ENCODE measurements at places on chromosomes 4 and X.
A peak's percentile ranks its signal among the peaks of the same experiment; 100 is the strongest.

GRCh38 chr4:64014647-64015046 lies 394.6 kb downstream of the TECRL start:
- no peak for DNase-seq

GRCh38 chr4:105666693-105667092 lies 41.8 kb downstream of the INTS12 start:
- peak; percentile 8 for DNase-seq

DNA sequence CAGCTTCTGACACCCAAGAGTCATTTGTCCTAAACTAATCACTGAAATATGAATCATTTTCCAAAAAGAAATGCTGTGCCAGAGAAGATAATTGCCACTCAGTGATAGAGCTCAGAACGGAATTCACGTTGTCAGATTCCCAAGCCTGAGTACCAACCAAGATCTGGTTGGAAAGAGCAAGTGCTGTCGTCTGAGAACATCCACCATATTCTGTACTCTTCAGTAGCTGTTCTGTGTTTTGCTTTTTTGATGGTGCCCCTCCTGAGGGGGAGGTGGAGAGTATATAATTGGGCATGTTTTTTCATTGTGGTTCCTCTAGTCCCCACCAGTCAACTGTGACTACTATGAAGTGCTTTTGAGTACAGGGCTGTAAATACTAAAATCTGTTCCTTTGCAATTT lies 13.2 kb downstream of the RUFY3 start:
- DNase-seq: no peak

DNA sequence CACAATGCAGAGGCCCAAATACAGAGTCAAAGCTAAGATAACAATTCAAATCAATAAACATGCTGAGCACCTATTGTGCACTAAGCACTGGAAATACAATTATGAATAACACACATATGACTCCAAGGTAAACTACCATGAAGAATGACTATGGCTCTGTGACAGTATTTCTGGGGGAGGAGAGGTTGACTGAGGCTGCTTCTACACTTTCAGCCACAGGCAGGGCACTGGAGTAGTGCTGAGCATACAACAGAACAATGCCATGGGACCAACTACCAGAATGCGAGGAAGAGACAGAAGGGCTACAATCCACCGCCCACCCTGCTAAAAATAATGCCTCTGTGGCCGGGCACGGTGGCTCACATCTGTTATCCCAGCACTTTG lies 13.7 kb downstream of the TEC start:
- DNase-seq: no peak

DNA sequence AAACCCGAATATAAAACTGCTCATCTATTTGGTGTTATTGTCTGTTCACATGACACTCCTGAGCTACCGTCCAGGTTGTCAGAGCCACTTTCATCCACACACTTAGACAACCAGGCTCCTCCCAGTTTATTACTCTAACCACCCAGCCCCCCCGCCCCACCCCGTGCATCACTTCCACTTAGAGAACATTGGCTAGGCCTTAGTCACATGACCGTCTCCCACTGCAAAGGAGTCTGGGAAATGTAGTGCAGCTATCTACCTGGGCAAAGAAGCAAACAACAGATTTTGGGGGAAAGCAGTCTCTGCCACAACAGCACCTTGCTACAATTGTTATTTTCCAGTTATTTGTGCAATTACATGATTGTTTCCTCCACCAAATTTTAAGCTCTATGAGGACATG lies 57.6 kb upstream of the RBPJ start:
- no peak for DNase-seq

DNA sequence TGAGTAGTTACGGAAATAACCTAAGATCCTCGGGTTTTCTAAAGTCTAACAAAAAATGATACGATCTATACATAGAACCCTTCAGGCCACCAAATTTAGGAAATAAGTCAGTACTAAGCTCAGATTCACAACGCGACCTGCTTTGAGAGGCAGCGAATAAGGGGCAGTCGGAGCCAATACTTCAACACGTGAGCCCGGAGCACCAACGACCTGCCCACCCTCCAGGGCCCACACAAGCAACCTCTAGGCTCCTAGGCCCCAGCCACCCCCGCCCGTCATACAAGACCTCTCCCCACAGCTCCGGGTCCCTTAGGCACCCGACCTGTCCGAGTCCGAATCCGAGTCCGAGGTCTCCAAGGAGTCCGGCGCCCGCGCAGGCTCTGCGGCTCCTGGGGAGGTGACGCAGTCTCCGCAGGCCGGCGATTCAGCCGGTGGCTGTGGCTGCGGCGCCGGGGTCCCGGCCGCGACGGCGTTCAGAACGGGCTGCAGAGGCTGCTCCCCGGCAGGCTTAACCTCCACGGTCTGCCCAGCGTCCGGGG lies 580 bp downstream of the NAF1 start:
- peak; percentile 41 for DNase-seq

DNA sequence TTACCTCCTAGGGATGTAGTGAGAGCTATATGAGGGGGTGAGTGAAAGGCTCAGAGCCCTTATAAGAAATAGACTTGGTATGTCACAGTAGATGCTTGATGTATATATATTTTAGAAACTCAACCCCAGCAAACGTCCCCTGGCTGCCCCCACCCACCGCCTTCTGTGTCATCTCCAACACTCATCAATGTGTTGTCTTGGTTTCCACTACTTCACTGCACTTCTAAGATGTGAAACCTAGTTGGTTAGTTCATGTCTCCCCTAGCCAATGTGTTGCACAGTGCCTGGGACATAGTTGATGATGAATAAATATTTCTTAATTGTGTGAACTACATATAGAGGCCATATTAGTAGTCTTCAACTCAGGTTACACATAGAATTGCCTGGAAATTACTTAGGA lies 4.4 kb downstream of the FGFBP2 start:
- no peak for DNase-seq

GRCh38 chr4:27008679-27009078 lies 148.0 kb downstream of the STIM2 start:
- no peak for DNase-seq

GRCh38 chrX:43552703-43553102 lies 103.4 kb upstream of the MAOA start:
- no peak for DNase-seq

GRCh38 chrX:110698696-110699095 lies 96.9 kb downstream of the CHRDL1 start:
- DNase-seq: no peak

DNA sequence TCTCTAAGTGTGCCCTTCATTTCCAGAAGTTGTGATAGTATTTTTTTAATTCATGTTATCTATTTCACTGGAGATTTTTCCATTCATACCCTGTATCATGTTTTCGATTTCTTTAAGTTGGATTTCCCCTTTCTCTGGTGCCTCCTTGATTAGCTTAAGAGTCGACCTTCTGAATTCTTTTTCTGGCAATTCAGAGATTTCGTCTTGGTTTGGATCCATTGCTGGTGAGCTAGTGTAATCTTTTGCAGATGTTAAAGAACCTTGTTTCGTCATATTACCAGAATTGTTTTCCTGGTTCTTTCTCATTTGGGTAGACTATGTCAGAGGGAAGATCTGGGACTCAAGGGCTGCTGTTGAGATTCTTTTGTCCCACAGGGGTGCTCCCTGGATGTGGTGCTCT lies 9.1 kb upstream of the SH3BP2 start:
- DNase-seq: no peak

DNA sequence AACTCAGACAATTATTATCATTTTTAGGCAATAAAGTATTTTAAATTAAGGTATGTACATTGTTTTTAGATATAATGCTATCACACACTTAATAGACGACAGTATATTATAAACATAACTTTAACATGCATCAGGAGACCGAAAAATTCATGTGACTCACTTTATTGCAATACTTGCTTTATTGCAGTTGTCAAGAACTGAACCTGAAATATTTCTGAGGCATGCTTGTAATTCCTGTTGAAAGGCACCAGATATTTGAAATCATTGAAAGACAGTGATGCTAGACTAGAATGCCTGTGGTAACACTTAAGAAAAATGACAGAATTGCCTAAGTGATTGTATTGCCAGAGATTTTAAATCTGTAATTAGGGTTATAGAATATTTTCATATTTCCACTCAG lies 175.6 kb upstream of the MAGEB2 start:
- peak; percentile 48 for DNase-seq

DNA sequence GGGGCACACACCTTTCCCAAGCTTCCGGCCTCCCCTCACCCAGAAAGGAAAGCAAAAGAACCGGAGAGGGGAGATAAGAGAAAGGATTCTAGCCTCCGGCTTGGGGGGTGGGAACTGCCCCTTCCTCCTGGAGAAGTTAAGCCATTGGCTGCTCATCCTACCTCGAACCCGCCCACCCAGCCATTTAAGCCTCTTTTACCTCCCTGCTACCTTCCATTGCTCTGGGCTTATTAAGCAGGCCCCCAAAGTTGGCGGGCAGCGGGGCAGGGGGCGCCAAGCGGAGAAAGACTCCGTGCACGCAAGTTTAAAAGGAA lies 2.3 kb downstream of the MAML3 start:
- peak; percentile 89 for DNase-seq

DNA sequence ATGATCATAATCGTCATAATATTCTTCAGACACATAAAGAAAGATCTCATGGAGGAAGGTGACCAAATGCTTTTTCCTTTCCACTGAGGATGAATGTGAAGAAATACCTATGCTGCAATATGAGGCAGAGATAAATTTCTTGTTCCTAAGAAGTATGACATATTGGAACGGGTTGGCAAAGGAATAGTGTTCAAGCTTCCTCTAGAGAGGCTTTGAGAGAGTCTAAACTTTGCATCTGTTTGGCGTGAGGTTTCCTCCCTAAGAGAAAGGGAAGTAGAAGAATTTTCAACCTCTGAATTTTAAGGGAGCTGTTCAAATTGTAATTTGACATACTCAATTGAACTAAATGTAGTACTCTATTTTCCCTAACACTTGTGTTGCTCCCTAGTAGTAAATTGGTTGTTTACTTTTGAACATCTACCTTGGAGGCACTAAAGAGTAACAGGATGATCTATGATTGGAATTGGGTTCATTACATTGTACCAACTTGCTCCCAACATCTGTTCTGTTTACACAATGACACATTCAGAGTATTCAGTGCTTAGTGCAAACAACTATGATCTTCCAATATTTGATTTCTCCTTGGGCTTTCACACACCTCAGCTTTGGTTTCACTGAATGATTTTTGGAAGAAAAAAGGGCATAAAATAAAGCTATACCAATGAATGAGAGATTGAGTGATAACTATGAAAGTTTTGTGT lies 122.0 kb downstream of the CORIN start:
- DNase-seq: no peak

DNA sequence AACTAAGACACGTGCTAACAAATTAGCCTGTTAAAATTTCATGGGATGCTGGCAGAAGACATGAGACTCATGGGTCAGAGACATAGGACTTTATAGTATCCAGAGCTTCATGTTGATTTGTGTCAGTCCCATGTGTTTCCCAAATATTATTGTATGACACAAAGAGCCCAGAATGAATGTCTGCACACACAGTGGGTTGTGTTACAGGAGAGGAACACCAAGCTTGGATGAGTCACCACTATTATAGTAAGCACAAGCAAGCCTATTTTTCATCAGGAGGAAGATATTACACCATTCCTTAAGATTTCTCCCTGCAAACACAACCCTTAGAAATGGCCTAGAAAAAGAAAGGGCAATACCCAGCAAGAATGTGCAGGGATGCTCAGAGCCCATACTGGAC lies 15.4 kb downstream of the BBS12 start:
- DNase-seq: peak; percentile 64

DNA sequence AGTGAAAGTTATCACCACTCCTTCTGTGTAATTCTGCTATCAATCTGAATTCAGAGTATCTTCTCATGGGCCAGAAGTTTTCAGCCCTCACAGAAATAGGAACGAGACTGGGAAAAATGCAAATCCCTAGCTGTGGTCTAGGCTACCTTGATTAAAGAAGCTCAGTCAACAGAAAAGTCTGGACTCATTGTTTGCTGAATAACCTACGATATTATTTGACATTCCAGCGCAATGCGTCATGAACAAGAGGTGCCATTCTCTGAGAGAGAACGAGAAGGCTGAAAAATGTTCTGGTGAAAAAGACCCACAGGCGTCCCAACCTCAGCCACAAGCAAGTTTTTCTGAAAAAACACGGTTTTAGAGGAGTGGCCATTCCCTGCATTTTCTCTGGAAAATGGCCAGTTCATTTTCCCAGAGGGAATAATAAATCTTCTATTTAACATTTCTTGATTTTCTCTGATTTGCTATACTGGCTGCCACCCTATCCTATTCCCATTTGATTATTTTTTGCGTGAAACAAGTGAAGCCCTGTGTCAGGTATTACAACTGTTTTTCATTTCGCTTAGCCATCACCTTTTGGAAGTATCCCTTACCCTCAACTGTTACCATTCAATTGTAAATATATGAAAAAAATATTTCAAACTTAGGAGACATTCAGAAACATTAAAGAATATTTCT lies 1117.6 kb upstream of the PRKX start:
- no peak for DNase-seq

DNA sequence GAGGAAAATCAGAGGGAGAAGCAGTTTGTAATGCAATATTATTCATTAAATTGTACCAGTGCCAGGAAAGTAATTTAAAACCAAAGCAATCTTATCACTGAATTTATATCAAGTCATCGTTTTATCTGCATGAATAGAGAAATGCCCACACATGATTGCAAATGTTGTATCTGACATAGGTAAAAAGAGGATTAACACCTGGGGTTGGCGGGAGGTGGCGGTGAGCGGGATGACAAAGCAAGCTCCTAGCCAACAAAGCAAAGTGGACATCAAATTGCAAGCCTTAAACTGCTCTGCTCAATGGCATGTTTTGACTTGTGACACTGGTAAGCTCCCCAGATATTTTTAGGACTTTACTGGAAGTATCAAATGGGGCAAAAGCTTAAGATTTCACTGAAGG lies 16.4 kb downstream of the HPGD start:
- no peak for DNase-seq

DNA sequence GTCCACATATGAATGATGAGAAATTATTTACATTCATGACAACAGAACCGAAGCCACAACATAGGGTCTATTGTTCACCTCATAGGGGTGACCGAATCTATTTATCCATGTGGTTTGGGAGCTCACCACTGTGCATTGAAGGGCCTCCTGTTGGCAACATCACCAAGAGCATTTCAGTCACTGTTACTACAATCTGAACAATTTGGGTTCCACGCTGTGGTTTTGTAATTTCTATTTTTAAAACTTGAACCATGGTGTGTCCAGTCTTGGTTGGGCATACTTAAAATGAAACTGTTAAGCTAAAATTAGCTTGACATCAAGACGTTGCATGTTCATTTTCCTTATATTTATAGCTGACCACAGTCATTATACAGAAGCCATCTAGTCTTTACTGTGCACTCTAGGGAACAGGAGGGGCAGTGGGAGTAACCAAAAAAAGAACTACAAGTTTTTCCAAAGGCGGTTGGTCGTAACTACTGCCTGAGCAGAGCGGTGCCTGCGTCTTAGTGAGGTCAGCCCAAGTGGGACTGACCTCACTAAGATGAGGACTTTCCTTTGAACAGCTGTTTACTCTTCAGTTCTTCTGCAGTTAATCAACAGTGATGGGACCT lies 192.1 kb downstream of the SPRY1 start:
- DNase-seq: peak; percentile 81

- DNase-seq: peak; percentile 94
These were observed 153.2 kb upstream of the RPL34 start for GRCh38 chr4:108466936-108467902.

GRCh38 chr4:120723105-120723504 lies 199.4 kb downstream of the PRDM5 start:
- DNase-seq: peak; percentile 49

GRCh38 chrX:74422576-74423288 lies 1.4 kb downstream of the SLC16A2 start:
- peak; percentile 54 for DNase-seq

GRCh38 chr4:74395633-74396032 lies 30.7 kb downstream of the EREG start:
- DNase-seq: peak; percentile 52

Measured in astrocyte (in vitro differentiated cells and primary cell).